ENCODE measurements at places on chromosomes 16 and 17.

DNA sequence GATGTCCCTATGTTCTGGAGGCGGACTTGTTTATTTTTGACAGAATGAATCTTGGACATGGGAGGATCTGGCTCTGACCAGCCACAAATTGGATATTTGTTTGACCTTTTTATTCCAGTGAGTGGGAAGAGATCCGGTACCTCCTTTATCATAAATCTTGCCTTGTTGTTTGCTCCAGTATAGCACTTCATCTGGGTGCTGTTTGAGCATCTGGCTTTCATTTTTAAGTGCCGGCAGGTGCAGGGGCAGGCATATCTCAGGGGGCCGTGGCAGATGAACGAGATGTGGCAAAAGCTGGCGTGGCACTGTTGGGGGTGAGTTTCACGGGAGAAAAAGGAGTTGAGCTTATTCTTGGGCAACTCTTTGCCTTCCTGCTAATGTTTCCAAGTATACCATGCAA lies 37.8 kb downstream of the MSI2 start:
- no peak for DNase-seq

GRCh38 chr17:8124350-8125153 lies 646 bp upstream of the HES7 start:
- no peak for DNase-seq

- DNase-seq, result no peak
These were observed 275.9 kb downstream of the C16orf95 start for GRCh38 chr16:87041286-87041685.

DNA sequence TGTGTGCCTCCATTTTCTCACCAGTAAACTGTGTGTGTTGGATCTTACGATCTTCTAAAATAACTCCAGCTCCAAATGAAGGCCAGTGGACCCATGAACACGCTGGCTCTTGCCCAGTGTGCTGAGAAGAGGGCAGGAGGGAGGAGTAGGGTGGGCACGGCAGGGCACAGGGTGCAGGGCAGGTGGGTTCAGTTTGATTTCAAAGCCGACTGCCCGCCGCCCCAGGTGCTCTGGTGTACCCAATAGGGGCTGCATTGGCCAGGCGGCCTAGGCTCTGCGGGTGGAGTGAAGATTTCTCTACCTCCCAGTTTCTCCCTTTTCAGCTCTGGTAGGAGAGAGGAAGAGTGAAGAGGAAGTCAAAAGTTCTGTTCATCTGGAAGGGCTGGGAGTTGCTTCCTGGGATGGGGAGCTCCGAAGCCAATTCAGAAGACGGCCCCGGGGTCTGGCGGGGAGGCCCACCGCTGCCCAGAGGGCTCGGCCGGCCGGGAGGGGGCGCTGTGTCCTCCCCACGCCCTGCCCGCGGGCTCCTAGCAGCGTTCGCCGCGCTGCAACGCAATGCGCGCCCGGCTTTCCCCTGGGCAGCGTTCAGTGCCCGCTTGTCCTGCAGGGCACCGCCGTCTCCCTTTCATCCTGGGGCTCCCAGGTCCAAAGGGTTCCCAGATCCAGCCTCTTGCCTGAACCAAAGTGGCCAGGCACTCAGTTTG lies 1.1 kb upstream of the CRHR1 start:
- DNase-seq, result peak; percentile 56

GRCh38 chr17:34765291-34765690 lies 185.9 kb downstream of the TMEM132E start:
- DNase-seq, result no peak

DNA sequence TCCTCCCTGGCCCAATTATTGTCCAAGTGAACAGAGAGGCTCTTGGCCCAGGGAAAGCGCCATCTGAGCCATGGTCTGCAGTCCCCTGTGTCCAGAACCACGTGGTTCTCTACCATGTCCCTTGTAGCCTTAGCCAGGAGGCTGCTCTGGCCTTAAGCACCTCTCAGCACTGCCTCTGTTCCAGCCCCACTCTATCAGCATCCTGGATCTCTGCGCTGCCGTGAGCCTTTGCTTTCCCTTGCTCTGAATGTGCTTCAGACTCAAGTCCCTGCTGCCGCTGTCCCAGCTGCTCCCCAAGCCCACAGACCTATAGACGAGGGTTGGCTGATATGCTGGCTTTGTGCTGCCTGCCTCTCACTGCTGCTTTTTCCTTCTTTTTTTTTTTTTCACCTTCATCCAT lies 33.9 kb downstream of the CYB561 start:
- no peak for DNase-seq

- no peak for DNase-seq
These were observed 47.0 kb downstream of the BCAS3 start for GRCh38 chr17:60724647-60725046.

DNA sequence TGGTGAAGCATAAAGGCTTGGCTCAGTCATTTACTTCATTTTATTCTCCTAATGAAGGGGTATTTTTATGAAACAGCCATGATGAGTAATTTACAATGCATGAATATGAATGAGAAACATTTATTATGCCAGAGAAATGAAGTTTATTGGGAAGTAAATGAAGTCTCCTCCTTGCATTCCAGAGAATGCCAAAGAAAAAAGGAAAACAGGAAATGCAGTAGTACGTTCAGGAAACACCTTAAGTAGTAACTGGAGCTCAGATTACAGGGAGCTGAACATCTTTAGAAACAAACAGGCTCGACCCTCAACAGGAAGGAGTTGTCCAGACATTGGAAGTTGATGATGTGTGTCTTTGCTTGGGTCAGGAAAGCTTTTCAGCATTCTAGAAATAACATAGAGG lies 4.6 kb downstream of the KRT34 start:
- DNase-seq, result no peak

- no peak for DNase-seq
These were observed 29.7 kb upstream of the IRX3 start for GRCh38 chr16:54316095-54316889.

DNA sequence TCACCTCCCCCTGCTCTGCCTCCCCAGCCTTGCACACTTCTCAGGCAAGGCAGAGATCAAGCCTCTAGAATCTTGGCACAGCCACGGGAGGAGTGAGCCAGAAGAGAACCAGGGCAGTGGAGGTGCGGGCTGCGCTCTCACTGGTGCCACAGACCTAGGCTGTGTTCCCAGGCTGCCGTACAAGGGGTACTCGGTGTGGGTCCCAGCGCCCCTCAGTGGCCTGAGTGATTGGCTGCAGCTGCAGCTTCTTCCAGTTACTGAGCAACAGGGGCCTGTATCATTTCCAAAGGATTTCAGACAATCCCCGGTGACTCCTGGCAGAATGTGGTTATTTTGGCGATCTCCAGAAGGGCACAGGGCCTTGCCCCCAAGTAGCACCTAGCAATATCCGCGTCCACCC lies 1852.1 kb downstream of the TP53TG3F start:
- no peak for DNase-seq

- no peak for DNase-seq
These were observed 9.0 kb upstream of the G6PC1 start for GRCh38 chr17:42891539-42892152.

GRCh38 chr17:56108811-56109284 lies 44.4 kb upstream of the ANKFN1 start:
- DNase-seq, result no peak

DNA sequence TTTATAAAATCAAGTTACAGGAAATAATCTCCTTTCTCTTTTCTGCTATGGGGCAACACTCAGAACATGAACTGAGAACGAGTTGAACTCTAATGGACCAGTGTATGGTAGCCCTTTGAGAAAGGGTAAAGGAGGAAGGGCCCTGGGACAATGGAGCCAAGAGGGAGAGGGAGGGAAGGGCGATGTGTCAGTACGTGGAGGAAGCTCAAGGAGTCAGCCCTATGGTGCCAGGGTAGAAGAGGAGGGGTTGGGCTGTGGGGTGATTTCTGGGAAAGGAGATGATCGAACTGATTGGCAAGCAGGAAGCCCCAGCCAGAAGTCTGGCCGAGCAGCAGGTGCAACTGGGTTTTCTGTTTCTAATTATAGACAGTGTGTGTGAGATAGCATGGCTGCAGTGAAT lies 4.3 kb upstream of the WIPI1 start:
- peak; percentile 27 for DNase-seq

- DNase-seq, result no peak
These were observed 24.8 kb upstream of the SLC25A19 start for GRCh38 chr17:75313941-75314551.

DNA sequence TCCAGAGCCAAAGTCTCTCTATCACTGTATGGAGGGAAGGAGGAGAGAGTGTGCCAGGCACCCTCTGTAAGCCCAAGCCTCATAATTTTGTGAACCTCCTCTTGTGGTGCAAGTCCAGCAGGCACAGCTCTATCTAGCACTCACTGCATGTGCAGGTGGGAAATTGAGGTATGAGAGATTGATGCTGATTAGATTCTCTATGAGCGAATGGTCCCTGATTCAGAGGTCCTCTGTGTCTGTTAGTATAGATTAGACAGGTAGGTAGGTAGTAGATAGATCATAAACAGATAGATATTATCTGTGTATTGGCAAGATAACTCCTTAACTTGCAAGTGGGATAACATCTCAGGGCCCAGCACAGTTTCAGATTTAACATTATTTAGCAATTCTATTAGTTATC lies 209.5 kb downstream of the CNTNAP4 start:
- DNase-seq, result no peak

- DNase-seq, result no peak
These were observed 165.6 kb downstream of the CA10 start for GRCh38 chr17:51992864-51993416.

DNA sequence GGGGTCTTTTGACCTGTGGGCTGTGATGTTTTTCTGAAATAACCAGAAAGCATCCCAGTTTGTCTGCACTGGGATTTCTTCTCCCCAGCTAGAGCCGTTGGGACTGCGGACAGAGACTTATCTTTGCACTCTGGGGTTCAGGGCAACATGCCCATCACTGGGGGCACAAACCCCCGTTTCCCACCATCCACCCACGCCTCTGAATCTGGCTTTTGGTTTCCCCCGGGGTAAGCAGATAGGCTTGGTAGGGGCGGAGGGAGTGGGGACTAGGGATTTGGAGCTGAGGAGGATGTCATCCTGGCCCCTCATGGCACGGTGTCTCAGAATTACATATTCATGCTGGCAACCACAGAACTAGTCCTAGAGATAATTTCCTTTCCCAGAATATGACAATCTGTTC lies 68.6 kb downstream of the CCDC182 start:
- no peak for DNase-seq

GRCh38 chr17:8466873-8467272 lies 31.2 kb downstream of the NDEL1 start:
- DNase-seq, result no peak

GRCh38 chr16:79067600-79067999 lies 532.9 kb downstream of the MAF start:
- DNase-seq, result no peak

DNA sequence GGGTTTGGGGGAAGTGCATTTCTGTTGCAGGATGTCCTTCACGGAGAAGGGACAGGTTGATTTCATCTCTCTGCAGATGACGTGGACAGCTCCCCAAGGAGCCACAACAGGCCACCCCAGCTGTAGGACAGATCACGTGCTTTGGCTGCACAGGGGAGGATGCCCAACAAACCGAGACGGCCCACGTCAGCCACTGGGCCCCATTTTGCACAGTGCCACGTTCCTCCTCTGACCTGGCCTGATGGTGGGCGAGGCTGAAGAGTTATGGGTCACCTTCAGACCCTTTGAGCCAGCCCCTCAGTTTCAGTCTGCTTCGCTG lies 9.0 kb upstream of the RHBDL3 start:
- no peak for DNase-seq

- DNase-seq, result no peak
These were observed 21.0 kb upstream of the AGRP start for GRCh38 chr16:67504031-67505021.

GRCh38 chr16:89314854-89315253 lies 97.4 kb downstream of the ZNF778 start:
- no peak for DNase-seq

- no peak for DNase-seq
These were observed 6.5 kb downstream of the NXN start for GRCh38 chr17:973053-973452.

- DNase-seq, result no peak
These were observed 26.5 kb upstream of the ALOX12 start for GRCh38 chr17:6969323-6969726.

GRCh38 chr17:50144845-50145531 lies 5.5 kb downstream of the PPP1R9B start:
- DNase-seq, result no peak

- no peak for DNase-seq
These were observed 13.9 kb downstream of the LRRC37B start for GRCh38 chr17:32020943-32021614.

- no peak for DNase-seq
These were observed 9.4 kb downstream of the THRA start for GRCh38 chr17:40072040-40072734.

DNA sequence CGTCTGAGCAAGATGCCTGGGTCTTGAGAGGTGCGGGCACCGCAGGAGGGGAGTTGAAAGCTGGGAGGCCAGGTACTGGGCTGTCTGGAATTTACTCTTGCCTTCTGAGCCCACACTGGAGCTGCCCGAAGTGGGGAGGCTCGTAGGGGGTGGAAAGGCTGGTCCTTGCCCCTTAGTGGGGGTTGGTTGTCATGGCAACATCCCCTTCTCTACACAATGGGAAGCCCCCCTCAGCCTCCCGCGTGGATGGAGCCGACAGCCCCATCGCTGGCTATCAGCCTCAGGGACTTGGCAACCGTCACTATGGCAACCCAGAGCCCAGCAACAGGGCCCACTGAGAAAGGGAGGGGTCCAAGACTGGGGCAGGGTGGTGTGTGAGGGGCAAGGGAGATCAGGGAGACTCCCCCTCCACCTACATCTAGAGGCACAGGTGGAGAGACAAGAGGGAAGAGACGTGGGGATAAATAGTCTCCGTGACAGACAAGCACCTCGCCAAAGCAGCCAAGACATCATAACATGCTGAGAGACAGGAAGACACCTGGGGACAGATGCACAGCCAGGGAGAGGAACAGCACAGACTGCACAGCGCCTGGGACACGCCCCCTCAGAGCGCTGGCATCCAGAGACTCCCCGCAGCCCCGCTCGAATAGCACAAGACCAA lies 5.3 kb upstream of the DNAH2 start:
- no peak for DNase-seq

DNA sequence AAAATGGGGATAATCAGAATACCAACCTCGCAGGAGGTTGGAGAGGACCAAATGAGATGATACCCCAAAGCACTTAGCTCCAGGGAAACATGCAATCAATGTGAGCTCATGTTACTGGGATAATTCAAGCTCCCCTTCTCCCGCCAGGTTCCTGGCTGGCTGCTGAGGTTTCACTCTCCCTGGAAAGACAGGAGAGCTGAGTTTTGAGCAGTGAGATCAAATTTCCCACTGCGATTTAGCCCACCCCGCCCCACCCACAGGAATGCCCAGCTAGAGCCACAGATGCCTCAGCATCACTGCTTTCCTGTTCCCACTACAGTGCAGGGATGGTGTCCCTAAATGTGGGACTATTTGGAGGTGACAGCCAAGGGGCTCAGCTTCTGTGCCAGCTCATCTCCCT lies 56.7 kb downstream of the ZNF423 start:
- no peak for DNase-seq

DNA sequence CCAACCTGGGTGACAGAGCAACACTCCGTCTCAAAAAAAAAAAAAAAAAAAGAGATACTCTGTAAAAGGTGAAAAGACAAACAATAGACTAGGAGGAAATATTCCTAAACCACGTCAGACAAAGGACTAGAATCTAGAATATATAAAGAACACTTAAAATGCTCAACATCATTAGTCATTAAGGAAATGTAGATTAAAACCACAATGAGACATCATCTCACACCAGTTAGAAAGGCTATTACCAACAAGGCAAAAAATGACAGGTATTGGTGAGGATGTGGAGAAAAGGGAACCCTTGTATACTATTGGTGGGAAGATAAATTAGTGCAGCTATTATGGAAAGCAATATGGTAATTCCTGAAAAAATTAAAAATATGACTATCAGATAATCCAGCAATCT lies 903.1 kb upstream of the SOX9 start:
- no peak for DNase-seq

GRCh38 chr17:42090964-42091790 lies 7.1 kb downstream of the ZNF385C start:
- no peak for DNase-seq

GRCh38 chr17:81097943-81098308 lies 63.0 kb downstream of the BAIAP2 start:
- no peak for DNase-seq

Measured in activated T-cell treated with anti-CD3 and anti-CD28 coated beads for 48 hours (primary cell).